ENCODE measurements at places on chromosomes 1 and 21.

- no peak for DNase-seq
Measured at GRCh38 chr21:26977746-26978145, 10.9 kb upstream of the ADAMTS5 start.

- no peak for DNase-seq
Measured at GRCh38 chr1:32949519-32949918, 15.1 kb downstream of the RNF19B start.

GRCh38 chr1:174367892-174368291 lies 79.9 kb upstream of the GPR52 start:
- DNase-seq = no peak

DNA sequence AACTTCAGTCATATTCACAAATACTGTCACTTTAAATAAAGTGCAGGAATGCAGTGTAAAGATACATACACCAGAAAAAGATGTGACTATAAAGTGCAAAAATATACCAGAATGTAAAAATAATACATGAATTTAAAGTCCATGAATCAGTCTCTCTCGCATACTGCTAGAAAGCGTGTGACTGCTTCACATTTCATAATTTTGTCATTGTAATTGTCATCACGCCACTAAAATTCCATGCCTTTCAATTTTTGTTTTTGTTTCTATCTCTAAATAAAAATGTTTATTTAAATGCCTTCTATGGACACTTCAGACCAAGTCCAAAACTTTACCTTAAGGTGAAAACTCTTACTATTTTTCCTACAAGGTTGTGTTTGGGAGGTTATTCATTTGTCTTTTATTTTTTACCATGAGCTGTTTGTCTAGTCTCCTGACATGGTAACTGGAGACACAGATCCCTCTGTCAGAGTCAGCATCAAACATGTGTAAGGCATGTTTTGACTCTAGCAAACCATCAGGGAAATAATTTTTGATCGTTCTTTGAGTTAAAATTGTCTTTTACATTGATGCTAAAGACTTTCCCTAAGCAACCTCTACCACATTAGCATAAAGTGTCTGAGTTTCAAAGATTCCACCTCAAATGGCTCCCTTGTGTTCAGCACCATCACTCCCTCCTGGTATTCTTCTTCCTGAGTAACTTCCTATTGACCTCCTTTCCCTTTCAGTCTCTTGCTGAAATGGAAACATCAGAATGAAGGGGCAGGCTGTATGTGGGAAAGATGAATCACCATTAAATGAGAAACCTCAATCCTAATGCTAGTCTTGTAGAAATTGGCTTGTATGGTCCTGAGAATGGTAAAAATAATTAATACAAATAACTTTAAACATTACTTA lies 14.0 kb upstream of the AIM2 start:
- DNase-seq = no peak

DNA sequence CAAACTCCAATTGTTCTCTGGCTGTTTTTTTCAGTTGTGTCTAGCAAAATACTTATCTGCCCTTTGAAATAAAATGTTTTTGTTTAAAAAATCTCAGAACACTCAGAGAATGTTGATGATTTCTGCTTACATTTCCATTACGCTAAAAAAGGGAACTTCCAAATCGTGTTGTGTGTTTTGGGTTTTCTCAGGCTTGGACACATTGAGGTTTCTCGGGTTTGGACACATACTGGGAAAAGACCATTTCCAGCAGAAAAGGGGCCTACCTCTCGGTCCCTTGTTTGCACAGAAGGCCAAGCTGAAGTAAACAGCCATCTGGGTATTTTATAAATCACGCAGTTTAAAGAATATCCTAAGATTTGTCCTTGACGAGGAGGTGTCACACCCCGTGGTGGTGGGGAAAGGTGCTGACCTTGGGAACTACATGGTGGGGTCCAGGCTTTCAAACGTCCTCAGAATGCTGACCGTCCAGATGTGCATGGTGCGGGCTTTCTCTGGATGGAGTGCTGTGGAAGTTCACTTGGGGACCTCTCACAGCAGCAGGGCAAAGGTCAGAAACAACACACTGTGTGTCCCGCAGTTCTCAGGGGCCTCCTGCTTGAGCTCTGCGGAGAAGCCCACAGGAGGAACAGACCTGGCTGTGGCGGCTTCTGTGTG lies 67.8 kb downstream of the SLC37A1 start:
- DNase-seq = no peak

- no peak for DNase-seq
Measured at GRCh38 chr1:209103092-209103491, 480.4 kb upstream of the CAMK1G start.

GRCh38 chr1:202207292-202207691 lies 13.7 kb downstream of the LGR6 start:
- DNase-seq = no peak

DNA sequence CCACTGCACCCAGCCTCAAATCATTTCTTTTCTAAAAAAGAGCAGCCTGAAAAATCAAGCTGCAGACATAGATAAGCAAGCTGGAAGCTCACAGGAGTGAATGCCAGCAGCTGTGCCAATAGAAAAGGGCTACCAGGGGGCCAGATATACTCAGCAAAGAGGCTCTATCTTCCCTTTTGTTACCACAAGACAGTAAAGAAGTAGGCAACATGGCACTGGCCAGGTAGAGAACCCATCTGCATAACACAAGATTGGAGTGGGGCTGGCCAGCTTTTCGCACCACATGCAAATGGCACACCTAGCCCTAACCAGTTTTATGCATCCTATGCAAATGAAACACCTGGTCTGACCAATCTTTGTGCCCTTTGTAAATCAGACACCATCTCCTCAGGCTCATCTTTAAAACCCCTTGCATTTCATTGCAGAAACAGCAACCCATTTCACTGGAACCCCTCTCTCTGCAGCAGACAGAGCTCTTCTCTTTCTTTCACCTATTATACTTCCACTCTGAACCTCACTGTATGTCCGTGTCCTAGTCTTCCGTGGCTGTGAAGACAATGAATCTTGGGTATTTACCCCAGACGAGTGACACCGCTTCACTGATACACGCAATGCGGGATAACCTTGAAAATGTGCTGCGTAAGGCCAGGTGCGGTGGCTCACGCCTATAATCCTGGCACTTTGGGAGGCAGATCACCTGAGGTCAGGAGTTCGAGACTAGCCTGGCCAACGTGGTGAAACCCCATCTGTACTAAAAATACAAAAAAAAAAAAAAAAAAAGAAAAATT lies 15.1 kb downstream of the CASP9 start:
- DNase-seq = no peak

DNA sequence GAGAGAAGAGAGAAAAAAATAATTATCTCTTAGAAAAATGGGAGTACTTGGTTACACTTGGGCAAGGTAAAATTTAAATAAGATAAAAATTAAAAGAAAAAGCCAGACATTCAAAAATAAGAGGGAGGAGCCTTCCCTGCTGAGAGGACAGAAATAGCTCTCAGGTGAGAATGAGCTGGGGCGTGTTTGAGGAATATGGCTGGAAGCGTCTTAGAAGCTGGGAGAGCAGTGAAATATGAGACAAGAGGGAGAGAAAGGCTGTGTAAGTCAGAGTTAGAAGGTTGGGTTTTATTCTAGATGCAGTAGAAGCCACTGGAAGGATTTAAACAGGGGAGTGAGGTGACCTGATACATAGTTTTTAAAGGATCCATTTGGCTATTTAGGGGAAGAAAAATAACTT lies 154.2 kb upstream of the L1TD1 start:
- DNase-seq = no peak

DNA sequence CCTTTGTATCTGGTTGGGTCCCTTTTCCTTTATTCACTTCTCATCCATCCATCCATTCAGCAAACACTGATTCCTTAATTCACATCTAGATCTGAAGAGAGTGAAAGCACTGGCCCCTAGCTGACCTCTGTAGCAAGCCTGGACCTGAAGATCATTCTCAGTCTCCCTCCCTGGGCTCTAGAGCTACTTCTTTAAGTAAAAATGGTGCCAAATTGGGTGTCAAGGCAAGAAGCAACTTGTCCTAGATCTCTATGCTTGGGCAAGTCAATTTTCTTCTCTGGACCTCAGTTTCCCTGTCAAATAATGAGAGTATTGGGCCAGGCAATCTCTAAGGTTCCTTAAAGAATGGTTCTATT lies 36.1 kb downstream of the PLXNA2 start:
- DNase-seq = no peak

DNA sequence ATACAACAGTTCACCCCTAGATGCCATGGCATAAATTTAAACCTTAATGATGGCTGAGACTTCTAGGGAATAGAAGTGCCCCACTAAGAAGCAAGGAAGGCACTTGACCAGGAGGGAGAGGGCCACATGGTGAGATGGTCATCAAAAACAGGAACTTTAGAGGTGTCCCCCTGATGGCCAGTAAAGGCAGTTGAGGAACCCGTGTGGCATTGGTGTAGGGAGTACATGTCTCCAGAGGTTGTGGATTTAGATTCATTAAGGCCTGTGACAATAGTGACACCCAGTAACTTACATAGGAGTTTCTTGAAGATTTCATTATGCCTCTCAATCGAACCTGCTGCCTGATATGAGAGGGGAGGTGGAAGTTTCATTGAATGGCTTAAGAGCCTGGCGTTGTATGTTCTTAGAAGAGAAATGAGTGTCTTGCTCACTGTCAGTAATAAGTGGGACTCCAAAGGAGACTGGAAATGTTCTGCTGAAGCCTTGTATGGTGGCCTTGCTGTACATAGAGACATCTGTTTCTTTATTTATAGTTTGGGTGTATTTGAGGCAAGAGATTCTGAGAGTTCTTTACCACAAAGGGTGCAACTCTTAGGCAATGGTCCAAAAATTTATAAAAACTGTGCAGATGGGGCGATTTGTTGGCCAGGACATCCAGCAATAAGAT lies 27.9 kb downstream of the EDARADD start:
- DNase-seq = no peak

DNA sequence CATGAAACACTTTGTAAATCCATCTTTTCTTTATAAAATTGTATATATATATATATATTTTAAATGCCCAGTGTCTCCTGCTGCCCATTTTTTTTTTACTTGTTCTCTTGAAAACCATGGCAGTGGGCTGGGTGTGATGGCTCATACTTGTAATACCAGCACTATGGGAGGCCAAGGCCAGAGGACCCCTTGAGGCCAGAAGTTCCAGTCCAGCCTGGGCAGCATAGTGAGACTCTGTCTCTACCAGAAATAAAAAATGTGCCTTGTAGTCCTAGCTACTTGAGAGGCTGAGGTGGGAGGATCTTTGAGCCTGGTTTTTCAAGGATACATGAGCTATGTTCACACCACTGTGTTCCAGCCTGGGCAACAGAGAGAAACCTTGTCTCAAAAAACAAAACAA lies 62.2 kb downstream of the HS2ST1 start:
- no peak for DNase-seq

DNA sequence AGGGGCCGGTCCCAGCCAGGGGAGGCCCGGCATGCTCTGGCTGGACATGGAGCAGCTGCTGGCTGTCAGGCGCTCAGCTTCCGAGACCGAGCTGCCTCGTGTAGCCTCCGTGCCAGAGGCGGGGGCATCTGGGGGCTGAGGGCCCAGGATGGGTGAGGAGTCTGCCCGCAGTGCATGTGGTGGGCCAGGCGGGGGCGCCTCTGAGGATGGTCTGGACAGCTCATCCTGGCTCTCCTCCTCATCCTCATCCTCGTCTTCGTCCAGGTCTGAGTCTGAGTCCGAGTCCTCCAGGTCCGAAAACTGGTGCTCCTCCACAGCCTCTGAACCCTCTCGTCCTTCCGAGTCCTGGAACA lies 28.9 kb upstream of the EDN2 start:
- DNase-seq = no peak

- DNase-seq = no peak
Measured at GRCh38 chr1:145884675-145885074, 991 bp downstream of the ANKRD35 start.

DNA sequence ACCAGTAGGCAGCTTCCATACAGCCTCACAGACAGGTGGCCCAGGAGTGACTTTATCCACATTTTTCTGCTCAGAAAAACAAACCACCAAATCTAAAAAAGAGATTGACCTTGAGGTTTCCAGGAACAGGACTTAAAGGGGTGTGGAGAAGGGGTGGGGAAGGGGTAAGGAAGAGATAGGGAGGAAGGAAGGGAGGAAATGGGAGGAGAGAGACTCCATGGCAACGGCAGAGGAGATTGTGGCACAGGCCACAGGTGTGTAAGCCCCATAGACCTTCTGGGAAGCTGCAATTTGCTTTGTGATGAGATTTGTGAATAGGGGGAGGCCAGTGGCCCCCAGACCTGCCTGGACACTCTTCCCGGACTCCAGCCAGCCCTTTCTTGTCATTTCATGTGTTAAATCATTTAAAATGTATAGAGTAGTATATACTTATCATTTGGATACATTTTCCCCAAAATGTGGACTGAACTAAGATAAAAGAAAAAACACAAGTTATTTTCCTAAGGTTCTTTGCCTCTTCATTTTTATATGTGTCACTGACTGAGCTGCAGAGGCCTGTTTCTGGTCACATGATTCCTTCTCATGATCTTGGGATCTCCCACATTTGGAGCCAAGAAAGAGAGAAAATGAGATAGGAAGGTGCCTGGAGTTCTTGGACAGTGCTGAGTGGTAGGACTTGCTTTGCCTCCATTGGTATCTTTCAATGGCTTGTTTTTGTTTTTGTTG lies 55.5 kb downstream of the CLIC6 start:
- no peak for DNase-seq

- DNase-seq = no peak
Measured at GRCh38 chr1:39268112-39268581, 63.7 kb downstream of the MACF1 start.

DNA sequence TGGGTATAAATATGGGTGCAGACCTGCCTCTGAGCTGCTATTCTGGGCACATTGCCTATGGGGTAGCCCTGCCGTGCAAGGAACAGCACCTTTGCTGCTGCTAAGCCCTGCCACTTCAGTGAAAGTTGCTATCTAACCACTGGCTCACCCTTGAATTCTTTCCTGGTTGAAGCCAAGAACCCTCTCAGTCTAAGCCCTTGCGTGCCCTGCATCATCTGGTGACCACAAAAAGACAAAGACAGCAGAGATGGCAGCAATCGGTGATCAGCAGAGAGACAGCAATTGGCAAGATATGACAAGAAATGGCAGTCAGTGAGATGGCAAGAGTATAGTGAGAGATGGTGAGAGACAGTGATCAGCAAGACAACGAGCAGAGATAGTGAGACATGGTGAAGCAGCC lies 418.3 kb downstream of the MATN1 start:
- no peak for DNase-seq

DNA sequence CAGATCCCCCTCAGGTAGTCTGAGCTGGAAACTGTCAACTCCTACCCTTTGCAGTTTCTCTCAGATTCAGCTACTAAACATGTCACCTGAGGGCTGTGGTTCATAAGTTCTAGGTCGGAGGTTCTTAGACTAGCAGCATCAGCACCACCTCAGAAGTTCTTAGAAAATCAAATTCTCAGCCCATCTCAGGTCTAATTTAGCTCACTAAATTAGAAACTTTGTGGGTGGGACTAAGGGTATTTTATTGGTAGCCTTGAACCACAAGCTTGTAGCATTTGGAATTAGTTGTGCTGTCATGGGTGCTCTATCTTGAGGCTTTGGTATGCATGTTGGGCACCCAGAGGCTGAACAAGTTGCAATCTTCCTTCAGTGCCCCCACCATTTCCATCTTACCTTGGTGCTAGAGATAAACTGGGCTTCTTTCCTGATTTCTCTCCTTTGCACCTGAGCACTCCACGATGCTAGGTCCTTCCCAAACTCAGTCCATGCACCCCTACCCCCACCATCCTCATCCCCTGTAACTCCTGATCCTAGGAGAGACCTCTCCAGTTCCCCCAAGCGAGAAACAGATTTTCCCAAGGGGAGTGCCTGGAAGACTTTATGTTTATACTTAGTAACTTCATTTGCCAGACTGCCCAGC lies 54.2 kb downstream of the S1PR1 start:
- no peak for DNase-seq

GRCh38 chr1:235908742-235909520 lies 42.2 kb upstream of the LYST start:
- no peak for DNase-seq

All from activated CD4-positive, alpha-beta T cell treated with anti-CD3 and anti-CD28 coated beads for 4 hours (primary cell).